NCI-H1417 (cell line): ENCODE measurements at places on chromosomes 11 and 22.

GRCh38 chr11:93143186-93143585 lies 54.6 kb downstream of the SLC36A4 start:
- no peak for DNase-seq

DNA sequence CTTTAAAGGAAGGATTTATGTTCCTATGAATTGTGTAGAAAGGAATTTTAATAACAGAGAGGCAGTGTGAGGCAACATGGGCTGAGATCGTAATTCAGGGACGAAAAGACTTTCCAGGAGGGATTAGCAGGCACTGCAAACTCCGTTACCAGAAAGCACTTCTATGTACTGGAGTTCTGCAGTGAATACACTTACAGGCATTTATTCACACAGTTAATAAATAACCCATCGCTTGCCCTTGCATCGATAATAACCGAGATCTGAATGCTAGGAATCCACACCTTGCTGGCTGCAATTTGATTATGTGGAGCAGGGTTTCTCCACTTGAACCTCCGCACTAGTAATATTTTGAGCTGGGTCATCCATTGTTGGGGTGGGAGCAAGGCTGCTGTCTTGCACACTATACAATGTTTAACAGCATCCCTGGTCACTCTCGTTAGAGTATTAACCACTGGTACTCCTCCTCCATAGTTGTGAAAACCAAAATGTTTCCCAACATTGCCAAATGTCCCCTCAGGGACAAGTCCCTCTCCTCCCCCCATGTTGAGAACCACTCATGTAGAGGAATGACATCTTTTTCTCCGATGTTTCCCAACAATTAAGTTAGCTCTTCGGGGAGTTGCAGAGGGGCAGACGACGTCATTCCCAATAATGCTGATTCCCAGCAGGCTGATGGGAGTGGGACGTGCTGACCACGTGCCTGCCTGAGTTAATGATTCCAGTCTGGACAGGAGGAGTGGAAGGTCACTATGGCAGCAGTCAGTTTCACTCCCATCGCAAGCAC lies 99.5 kb downstream of the SNX19 start:
- no peak for DNase-seq

DNA sequence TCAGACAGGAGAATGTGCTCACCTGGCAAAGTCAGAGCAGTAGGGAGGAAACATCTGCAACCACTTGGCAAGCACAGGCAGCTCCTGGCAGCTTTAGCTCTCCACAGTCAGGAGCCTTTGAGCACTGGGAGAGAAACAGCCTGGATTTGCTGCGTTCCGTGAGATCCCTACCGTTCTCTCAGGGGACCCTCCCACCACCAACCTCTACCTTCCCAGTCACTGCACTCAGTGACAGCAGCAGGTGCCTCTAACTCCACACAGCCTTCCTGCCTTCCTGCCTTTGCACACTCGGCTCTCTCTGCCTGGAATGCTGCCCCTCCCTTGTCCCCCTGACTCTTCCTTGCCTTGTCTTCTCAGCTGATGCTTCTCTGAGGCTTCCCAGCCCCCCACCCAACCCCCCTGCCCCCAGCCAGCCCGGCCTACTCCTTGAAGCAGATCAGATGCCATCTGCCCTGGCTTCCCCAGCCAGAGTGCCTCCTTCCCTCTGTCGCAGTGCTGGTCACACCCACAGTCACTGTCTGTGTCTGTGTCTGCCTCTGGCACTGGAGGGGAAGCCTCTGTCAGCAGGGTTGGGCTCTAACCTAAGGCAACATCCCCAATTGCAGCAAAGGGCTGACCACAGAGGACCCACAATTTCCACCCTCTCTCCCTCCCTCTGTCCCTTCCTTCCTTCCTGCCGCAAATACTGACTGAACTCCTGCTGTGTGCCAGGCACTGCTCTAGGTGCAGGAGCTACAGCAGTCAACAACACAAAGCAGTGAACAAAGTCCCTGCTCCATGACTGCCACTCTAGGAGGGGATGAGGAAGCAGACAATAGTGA lies 14.9 kb upstream of the TSKU start:
- DNase-seq = no peak

- no peak for DNase-seq
Measured at GRCh38 chr22:17631076-17631565, 2.6 kb upstream of the ATP6V1E1 start.

DNA sequence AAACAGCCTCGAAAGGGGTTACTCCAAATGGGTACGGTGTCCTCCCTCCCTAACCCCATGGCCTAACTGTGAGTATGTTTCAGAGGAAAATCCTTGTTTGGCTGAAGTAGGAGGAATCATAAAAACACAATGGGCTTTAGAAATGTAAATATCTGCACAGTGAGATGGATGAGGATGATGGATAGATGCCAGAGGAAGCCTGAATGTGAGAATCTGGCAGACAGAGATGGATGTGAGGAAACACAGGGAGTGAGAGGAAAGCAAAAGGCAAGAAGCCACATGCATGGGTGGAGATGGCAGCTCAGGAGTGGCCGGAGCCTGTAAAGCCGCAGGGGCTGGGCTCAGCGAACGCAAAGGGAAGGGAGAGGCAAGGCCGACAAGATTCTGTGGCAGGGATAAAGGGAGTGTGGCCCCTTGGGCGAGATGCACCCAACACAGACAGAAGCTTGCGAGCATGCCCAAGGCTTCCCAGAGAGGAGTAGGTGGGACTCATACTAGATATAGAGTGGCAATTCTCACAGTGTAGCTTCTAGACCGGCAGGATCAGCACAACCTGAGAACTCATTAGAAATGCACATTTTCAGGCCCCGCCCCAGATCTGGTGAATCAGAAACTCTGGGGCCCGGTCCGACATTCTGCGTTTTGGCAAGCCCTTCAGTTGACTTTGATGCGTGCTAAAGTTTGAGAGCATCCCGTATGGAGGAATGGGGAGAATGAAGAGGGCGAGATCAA lies 237.3 kb upstream of the CADM1 start:
- peak; percentile 9 for DNase-seq

DNA sequence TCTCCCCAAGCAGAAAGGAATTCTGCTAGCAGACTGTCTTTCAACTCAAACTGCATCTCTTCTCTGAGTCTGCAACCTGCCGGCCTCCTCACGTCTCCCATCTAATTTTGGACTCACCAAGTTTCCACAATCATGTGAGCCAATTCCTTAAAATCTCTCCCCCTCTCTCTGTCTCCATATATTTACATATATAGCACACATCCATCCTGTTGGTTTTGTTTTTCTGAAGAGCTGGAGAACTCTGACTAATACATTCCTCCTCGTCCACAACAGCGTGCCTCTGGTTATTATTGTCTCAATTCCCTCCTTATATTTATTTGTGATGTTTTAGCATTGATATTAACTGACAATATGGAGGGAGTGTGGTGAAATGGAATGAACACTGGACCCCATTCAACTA lies 29.6 kb upstream of the FJX1 start:
- no peak for DNase-seq

DNA sequence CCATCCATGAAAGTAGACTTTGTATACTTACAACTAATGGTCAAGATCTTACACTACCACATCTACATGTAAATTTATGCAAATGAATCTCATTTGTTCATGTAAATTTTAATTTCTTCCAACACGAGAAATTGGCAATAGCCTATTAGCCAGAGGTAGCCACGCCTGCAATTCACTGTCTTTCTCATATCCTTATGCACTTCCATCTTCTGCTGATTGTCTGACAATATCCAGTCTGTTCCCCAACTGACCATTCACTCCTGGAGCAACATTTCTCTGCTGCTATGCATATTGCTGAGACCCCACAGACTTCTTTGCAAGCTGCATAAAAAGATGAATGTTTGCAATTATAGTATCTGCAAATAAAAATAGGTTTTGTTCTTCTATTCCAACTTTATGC lies 2.5 kb downstream of the NNMT start:
- no peak for DNase-seq

DNA sequence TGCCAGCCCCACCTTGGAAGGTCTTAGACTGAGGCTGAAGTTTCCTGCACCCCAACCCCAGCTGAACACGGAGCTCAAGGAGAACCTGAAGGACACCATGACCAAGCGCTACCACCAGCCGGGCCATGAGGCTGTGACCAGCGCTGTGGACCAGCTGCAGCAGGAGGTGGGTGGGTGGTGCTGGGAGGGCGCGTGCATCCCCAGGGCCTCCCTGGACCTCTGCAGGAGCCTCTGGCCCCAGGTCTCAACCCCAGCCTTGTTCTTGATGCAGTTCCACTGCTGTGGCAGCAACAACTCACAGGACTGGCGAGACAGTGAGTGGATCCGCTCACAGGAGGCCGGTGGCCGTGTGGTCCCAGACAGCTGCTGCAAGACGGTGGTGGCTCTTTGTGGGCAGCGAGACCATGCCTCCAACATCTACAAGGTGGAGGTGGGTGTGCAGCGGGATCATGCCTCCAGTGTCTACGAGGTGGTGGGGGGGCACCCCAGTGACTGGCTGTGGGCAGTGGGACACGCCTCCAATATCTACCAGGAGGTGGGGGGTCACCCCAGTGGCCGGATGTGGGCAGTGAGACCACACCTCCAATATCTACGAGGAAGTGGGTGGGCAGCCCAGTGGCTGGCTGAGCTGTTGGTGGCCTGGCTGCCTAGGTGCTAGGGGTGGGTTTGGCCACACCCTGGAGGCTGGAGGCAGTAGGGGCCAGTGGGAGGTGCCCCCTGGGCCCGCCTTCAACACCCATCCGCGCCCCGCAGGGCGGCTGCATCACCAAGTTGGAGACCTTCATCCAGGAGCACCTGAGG lies 4.6 kb downstream of the CD151 start:
- DNase-seq = no peak

DNA sequence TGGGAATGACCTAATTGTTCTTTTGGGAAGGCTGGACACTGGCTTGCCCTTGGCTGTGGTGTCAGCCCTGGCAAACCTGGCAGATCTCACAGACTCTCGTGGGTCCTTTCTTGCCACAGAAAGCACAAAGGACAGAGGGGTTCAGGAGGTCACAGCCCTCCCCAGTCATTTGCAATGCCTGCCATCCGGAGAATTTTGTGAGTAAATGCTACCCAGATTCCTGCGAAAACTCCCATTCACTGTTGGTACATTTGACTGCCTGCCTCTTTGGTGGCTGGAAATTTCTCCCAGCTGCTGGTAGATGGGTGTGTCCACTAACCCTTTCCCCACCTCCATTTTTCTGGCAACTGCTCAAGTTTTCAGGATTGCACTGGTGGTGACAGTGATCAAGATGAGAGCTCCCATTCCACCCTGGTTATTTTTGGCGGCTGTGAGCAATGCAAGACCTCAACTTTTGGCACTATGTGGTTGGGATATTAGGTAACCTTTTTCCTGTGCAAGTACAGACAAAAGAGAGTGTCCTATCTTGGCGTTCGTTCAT lies 155.7 kb downstream of the NAV2 start:
- DNase-seq = no peak

GRCh38 chr11:70033711-70034070 lies 44.4 kb upstream of the ANO1 start:
- DNase-seq = no peak

- DNase-seq = no peak
Measured at GRCh38 chr22:49447837-49448236, 379.8 kb downstream of the BRD1 start.

DNA sequence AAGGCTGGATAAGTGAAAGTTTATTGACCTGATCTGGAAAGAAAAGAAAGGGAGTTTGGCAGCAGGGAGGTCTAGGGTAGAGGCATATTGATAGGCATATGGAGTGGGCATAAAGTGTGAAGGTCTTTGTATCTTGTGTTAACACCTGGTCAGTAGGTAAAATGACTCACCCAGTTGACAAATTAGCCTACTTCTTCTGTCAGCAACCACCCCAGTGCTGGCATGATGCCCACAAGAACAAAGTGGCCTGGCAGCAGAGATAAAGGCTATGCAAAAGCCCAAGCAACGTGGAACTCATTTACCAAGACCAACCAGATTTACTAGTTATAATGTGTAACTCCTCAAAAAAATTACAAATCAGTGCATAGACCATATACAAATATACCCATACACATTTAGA lies 4.9 kb downstream of the OR10A3 start:
- no peak for DNase-seq

DNA sequence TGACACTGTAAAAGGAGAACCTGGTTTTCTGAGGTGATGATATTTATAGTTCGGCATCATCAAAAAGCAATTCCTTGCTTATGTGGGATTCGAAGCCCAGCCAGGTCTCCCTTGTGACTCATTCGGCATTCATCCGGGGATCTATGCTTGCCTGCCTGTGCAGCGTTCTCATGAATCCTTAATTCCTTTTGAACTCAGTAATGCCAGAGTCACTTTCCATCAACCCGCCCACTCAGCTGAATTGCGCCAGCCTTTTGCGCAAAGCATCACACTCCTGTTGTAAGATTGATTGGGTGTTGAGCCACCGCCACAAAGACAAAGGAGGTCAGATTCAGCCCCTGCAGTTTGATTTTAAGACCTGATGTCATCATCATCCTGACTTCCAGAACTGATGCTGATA lies 128.6 kb downstream of the SLC17A6 start:
- DNase-seq = no peak

DNA sequence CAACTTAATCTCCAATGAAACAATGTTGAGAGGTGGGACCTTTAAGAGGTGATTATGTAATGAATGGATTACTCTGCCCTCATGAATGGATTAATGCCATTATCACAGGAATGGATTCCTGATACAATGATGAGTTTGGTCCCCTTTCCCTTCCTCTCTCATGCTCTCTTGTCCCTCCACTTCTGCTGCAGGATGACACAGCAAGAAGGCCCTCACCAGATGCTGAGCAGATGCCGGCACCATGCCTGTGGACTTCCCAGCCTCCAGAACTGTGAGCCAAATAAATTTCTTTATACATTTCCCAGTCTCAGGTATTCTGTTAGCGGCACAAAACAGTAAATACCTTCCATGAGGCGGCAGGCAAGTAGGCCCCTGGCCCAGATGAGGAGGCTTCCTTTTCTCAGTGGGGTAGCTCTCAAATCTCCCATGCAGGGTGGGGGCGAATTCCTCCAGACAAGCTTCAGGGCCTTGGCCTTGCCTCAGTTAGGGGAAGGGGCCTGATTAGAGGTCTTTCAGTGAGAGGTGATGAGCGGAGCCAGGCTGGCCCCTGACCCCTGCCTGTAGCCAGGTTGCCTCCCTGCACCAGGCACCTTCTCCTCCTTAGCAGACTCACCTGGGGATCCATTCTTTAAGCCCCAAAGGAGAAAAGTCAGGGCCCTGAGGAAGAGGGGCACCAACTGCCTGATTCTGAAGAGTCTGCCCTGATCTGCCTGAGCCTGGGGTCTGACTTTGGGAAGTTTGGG lies 86.0 kb downstream of the RRM1 start:
- DNase-seq = no peak

DNA sequence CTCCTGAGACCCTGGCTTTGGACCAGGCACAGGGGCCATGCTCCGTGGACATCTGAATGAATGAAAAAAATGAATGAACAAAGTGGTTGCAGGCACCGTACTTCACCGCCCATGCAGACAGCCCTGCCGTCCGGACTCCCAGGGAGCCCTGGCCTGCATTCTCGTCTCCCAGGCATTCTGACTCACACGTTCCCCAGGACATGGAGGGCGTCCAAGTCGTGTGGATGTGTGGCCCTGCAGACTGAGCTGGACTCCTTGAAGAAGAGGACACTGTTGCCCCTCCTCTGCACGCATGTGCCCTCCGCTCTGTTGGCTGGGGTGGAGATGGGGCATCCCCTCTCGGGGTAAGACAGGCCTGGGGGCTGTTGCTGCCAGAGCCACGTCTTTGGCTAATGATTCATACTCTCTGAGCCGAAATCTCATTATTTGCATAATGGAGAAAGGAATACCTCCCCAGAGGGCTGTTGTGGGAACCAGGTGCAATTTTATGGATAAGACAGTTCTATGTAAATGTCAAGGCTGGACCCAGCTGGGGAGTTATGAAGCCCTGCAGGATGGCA lies 49.7 kb downstream of the RTL6 start:
- DNase-seq = peak; percentile 40

GRCh38 chr11:4932751-4933150 lies 8.6 kb upstream of the OR51G1 start:
- no peak for DNase-seq

- DNase-seq = no peak
Measured at GRCh38 chr22:40113696-40114095, 64.0 kb upstream of the TNRC6B start.
